Gastroesophageal sphincter (tissue), 4 donors: ENCODE measurements at places on chromosomes 2 and 18.

DNA sequence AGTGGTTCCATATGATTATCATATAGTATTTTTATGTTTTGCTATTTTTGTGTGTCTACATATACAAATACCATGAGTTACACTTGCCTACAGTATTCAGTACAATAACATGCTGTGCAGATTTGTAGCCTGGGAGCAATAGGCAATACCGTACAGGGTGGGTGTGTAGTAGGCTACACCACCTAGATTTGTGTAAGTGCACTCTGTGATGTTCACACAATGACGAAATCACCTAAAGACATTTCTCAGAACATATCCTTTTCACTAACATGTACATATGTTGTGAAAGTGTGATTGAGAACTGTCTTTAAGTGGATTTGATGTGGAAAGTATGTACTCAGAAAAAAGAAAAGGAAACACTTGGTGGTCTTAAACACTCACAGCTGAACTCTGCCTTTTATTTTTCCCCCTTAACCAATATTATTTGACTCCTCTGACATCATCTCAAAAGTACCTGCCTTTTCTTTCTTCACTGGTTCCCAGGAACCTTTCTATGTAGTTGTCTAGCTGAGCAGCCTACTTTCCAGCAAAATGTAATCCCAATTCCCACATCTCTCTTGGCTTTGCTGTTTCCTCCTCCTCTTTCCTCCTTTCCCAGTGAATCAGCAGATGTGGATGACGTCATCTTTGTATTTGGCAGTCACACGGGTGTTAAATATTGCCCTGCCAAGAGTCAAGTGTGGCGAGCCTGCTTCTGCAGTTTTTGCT, 47.7 kb downstream of the OSBPL6 start:
- peak; percentile 88 for ATAC-seq

GRCh38 chr2:63000801-63001200, 49.8 kb upstream of the OTX1 start:
- ATAC-seq: no peak

- ATAC-seq: no peak
Observed at GRCh38 chr18:58803978-58804377, 60.7 kb upstream of the ZNF532 start.

DNA sequence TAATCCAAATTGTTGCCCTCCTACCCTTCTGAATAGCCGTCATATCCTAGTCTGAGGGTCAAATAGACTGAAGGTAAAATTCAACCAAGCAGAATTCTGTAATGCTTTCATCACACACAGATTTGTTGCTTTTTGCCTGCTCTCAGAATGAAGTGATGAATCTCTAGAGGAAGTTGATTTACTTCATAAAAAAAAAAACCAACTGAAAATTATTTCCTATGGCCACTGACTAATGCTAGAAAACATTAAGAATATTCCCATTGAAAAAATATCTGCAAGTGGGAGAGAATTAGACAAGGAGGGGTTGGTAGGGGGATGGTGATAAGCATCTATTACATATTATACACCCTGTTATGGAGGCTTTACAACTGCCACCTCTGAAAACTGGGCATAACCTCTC, 2.3 kb upstream of the IL1RL2 start:
- no peak for ATAC-seq

DNA sequence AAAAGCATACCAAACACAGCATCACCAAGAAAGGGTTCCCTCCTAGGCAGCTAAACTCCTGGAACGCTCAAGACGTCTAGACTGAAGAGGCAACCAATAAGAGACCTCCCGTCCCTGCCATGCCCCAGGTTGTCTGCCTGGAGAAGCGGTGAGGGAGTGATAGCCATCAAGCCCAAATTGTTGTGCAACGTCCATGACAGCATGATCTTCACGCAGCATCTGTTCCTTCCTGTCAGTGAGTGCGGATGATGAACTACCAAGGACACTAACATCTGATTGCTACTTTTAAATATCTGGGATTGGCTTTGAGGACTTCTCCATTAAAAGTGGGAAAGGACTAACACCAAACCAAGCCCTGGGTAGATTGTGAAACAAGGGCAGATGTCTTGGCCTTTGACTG, 149.7 kb downstream of the TXNL1 start:
- ATAC-seq: no peak

DNA sequence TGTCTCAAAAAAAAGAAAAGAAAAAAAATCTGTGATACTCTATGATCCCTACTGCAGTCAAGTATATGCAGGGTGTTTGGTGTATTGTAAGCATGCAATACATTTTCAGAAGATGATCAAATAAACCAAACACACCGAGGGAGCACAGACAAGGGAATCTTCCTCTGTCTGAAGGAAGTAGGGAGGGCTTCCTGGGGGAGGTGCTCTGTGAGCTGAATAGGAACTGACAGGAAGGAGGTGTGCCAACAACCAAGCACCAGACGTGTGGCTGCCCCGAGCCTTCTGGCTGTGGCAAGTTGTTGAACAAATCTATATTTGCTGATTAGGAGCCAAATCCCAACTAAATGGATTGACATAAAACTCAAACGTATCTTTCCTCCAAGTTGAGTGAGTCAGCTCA, 14.6 kb downstream of the THNSL2 start:
- ATAC-seq: no peak

- ATAC-seq: no peak
Observed at GRCh38 chr2:197261808-197262226, 48.8 kb downstream of the ANKRD44 start.

- no peak for ATAC-seq
Observed at GRCh38 chr2:33729353-33729752, 130.3 kb upstream of the FAM98A start.

DNA sequence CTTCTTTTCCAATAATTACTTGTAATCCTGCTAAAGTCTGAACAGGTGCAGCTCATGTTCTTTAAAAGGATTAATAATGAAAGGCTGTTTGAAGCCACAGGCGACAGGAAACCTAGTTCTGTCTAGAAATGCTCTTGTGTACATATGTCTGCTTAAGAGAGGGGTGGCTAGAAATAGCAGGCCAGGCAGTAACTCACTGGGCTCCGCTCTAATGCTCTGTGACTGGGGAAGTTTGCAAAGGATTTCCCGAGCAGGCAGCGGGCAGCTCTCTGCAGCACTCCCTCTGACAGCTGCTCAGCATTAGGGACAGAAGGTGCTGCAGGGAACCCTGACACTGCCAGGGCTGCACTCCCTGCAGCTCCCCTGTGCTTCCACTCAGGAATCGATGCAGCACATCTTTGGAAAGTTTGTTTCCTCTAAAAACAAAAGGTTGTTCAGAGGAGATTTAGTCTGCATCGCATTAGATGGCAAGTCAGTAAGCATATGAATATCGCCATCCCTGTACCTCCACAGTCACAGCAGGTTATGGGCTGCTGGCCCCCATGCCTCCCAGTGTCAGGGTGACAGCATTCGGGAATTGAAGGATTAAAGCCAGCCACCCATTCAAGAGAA, 33.1 kb upstream of the TTC39C start:
- ATAC-seq: peak; percentile 24

- no peak for ATAC-seq
Observed at GRCh38 chr2:77387324-77387723, 134.9 kb downstream of the LRRTM4 start.
